Epithelial cell of esophagus (primary cell): ENCODE measurements at places on chromosomes 1 and 21.
A peak's percentile ranks its signal among the peaks of the same experiment; 100 is the strongest.

DNA sequence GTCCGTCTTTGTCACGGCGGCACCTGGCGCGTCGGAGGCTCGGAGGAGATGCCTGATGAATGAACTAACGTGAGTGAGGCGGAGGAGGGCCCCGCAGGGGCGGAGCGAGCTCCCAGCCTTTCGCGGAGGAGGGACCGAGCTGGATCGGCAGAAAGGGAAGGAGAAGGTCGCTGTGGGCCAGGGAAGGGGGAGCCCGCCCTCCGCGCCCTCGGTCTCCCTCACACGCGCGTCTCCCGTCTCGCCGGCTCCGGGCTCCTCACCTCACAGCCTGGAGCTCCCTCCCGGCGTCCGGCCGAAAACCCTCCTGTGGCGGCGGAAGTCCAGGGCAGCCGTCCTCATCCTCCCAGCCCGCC is 519 bp downstream of the ZNF496 start:
- peak; percentile 90 for DNase-seq

GRCh38 chr21:34775793-34776192 is 107.0 kb downstream of the CLIC6 start:
- no peak for DNase-seq

GRCh38 chr21:44701541-44701940 is 4.6 kb downstream of the KRTAP10-12 start:
- no peak for DNase-seq

- no peak for DNase-seq
These were observed 1.0 kb downstream of the NPR1 start for GRCh38 chr1:153679337-153680119.

GRCh38 chr21:37561941-37562919 is 195.7 kb downstream of the DYRK1A start:
- DNase-seq: no peak

GRCh38 chr1:118113261-118113660 is 71.8 kb downstream of the SPAG17 start:
- DNase-seq: peak; percentile 79

DNA sequence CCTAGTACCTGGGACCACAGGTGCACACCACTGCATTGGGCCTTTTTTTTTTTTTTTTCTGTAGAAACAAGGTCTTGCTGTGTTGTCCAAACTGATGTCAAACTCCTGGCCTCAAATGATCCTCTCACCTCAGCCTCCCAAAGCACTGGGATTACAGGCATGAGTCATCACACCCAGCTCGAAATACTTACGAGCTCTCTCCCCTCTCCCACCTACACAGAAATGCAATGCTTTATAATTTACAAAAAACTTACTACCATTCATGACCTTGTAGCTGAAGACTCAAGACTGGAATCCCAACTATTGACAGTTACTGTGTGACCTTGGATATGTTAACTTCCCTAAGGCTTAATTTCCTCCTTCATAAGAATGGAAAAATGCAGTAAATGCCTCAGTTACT is 18.7 kb downstream of the FOXJ3 start:
- no peak for DNase-seq

DNA sequence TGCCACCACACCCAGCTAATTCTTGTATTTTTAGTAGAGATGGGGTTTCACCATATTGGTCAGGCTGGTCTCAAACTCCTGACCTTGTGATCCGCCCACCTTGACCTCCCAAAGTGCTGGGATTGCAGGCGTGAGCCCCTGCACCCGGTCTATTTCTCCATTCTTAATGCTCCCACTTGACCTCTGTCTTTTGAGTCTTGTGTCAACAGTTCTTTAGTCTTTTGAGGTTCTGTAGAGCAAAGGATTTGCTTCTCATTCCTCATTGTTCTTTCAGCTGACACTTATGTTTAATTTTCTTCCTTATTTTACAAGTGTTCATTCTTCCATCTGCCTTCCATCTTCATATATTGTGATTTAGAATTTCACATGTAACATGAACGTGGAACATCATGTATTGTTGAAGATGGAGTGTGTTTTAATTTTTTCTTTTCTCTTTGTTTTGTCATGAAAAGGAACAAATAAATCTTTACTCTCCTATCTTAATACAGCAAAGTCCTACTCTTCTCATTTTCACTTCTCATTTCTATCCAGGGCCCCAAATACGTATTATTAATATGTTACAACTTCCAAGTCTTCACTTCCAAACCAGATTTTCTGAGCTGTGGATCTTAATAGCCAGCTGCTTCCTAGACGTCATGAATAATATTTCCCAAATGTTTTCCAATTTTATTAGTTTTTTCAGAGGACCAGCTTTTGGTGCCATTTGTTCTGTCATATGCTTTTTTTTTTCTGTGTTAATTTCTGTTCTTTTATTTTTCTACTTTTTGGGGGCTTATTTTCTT is 16.9 kb downstream of the MTF2 start:
- DNase-seq: no peak

GRCh38 chr1:226355016-226355415 is 46.1 kb upstream of the LIN9 start:
- DNase-seq: no peak
